Stimulated activated CD8-positive, alpha-beta memory T cell treated with anti-CD3 and anti-CD28 coated beads, Interleukin-15, amount 100 ng/mL, for 4 hours (primary cell): ENCODE measurements at places on chromosomes 2 and 18.

- no peak for DNase-seq
Measured at GRCh38 chr18:74563999-74564398, 29.7 kb downstream of the CNDP1 start.

DNA sequence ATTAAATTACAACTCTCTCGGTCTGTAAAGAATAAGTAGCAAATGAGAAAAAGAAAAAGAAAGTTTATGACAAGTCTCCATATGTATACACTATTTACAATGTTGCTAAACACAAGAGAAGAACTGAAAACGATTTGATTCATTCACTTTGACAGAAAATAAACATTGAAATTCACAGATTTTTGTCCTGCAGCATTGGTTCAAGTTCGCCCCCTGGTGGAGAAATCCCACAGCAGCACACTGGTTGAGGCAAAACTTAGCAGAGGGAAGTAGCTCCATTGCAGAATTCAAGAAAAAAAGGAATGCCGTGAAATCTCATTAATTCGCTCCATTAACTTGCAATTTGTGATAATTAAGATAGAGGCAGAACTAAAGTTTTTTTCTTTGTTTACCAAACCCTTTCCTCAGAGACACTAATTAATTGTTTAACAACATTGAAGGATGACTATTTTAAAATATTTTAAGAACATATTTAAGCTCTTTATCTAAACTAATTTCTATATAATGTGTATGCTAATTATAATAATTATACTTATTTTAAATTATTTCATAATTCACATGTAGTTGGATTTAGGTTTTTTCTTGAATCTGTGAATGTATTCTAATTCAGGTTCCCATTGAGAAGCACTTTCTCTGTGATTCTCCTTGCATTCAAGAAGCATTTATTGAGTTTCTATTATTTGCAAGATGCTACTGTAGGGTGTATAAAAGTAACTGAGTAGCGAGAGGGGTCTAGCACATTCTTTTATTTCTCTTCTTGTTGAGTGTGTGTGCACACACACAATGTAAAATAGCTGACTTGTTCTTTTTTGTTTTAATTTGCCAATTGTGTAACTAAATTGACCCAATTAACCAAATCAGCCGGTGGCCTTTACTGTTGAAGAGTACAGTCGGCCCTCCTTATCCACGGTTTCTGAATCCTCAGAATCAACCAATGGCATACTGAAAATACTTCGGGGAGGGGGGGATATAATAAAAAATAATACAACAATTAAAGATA is 74.1 kb downstream of the COL4A3 start:
- DNase-seq: peak; percentile 12

DNA sequence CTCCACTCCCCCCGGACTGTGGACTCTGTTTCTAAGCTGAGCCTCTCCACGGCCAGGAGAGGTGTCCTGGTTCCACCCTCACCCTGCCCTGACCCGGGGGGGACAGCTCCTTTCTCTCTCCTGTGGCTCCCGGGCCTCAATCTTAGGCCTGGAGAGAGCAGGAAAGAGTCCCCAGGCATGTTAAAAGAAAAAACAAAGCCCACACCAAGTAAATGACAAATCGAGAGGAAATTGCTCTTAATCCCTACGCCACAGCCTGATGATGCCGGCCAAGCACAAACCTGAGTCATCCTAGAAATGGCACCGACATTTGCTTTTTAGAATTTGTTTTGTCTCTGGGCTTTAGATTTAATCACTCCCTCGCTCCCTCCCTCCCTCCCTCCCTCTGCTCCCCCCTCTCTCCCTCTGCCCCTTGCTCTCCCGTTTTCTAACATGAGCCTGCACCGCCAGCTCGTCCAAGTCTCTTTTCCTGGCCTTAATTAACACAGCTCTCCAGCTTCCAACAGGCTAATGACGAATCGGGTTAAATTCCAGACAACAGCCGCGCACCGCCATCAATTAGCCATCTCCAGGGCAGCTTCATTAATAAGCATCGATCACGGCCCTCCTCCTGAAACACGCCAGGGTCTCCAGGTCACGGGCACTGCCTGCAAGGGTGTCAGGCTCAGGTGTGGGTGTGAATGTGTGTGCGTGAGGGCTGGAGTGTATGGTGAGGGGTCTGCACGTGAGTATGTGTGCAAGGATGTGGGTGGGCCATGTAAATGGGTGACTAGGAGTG is 230.8 kb downstream of the CELF4 start:
- no peak for DNase-seq

DNA sequence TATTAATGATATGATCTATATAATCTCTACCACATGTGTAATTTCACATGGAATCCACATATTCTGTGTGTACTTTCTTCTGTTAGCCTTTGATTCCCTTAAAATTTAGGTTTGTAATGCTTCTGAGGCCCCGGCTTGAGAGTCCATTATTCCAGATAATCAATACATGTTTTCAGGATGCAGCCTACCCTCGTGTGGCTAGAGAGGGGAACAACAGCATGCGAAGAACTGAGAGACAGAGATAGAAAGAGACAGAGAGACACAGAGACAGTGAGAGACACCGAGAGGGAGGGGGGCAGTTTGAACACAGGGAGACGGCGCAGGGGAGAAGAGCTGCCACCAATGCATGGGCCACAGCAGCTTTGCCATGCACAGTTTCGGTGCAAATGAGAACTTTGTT is 185.4 kb downstream of the SNTG2 start:
- DNase-seq: no peak

GRCh38 chr18:76619621-76620315 is 124.7 kb upstream of the ZNF516 start:
- no peak for DNase-seq
